ENCODE measurements at places on chromosomes 3 and 15. TPM values are rescaled to one million over a fixed set of nuclear protein-coding genes. Genes with fewer than 3 reads are reported as not detected.

TMEM212 gene
- not detected for total RNA-seq

IL16 gene
- 5.3 TPM for total RNA-seq

CPLX3 gene
- not detected for total RNA-seq

GRCh38 chr3:72496051-72496670, 352.1 kb downstream of the SHQ1 start:
- no peak for DNase-seq

DNA sequence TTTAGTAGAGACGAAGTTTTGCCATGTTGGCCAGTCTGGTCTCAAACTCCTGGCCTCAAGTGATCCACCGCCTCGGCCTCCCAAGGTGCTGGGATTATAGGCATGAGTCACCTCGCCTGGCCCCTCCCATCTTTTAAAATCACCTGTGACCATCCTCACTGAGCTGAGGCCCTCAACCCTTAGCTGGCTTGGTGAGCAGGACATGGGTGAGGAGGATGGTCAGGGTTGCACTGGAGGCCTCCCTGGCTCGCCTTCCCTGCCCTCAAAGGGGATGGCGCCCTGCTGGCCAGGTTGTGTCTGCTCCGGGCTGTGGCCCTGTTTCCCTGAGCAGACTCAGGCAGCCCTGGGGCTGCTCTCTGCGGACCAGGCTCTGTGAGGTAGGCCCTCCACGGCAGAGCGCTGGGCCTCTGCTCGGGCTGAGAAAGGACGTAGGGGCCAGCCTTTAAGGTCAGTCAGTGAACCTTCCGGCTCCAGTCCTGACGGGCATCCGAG, 33.7 kb downstream of the SYNM start:
- DNase-seq: no peak

DNA sequence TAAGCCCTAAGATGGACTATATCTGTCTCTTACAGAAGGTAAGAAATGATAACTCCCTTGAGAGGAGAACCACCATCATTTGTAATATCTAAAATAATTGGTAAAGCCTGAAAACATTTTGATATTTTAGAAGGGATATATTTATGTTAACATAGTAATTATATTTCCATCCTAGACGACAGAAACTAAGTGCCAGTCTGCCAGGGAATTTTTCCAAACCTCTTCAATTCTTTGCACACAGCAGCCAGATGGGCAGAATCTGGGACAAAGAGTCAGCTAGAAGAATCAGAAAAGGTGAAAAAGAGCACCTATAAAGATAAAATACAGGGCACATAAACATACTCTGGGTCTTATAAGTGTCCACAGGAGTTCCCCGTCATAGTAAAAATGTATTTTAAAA, 70.0 kb upstream of the CBLB start:
- no peak for DNase-seq

GRCh38 chr3:100189444-100189964, 71.3 kb upstream of the TBC1D23 start:
- no peak for DNase-seq

DNA sequence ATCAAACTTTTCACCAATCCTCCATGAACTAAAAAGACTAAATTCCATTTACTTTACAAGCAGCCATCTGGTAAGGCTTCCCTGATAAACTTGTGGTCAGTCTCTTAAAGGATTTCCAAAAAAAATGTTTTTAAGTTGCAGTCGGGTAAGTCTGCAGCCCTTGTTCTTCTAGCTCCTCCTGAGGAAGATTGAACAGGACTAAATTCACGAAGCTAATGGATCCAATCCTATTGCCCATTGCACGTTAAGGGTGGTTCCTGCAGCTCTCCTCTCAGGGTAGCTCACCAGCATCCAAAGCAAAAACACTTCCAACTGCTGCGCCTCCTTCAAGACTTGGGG, 2.8 kb downstream of the HES1 start:
- DNase-seq: no peak

- DNase-seq: no peak
These were observed 85.2 kb upstream of the HERC1 start for GRCh38 chr15:63918901-63919348.
